ENCODE measurements at places on chromosomes 3 and 15.

GRCh38 chr15:78739996-78740903 lies 71.0 kb downstream of the ADAMTS7 start:
- DNase-seq = peak; percentile 97

GRCh38 chr3:16067837-16068471 lies 106.5 kb upstream of the GALNT15 start:
- DNase-seq = peak; percentile 30

DNA sequence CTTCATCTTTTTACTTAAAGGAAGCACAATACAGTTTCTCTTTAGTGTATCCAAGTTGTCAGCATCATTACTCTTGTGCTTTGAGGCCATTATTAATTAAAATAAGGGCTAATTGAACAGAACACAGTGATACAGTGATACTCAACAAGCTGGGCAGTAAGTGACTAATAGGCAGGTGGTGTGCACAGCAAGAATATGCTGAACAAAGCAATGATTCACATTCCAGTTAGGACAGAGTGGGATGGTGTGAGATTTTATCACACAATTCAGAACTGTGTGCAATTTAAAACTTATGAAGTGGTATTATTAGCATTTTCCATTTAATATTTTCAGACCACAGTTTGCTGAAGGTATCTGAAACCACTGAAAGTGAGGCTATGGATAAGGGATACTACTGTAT lies 116.9 kb downstream of the PLOD2 start:
- no peak for DNase-seq

- no peak for DNase-seq
Observed at GRCh38 chr15:63896336-63897115, 62.8 kb upstream of the HERC1 start.

DNA sequence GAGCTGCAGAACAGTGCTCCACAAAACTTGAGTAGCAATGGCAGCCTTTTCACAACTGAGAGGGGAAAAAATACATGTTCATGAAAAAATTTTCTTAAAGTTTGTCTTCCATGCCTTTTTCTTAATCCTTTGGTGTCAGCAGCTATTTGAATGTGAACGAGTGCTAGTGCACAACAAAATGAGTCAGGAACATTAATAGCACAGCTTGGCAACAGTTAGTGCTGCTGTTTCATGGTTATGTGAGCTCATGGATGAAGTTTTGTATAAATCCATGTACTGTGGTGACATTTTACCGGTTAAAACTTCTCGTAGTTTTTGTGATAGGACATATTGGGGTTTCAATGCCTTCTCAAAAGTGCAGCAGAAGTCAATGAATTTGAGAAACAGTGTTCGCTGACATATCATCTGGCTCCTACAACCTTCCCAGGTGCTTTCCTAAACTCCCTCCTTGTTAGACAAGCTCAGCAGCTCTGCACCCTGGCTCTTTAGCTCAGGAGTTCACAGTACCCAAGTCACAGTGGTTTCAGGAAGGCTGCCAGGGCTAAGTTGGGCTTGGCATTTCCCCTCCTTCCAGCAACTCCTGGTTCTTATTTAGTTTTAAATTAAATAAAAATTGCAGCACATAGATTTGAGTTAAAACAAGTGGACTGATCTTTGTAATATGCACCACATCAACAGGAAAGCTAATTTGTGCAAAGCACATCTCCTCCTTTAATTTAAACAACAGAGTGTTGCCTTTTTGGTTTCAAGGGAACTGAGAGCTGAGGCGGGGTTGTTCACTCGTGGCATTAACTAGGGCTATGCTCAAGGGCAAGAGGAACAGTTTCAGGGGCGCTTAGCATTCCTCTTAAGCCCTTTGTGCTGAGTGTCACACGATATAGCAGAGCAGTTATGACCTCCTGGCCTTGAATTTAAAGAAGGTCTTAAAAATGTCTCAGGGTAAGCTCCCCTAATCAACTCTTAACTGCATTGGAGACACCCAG lies 362.8 kb downstream of the CHST2 start:
- DNase-seq = no peak

DNA sequence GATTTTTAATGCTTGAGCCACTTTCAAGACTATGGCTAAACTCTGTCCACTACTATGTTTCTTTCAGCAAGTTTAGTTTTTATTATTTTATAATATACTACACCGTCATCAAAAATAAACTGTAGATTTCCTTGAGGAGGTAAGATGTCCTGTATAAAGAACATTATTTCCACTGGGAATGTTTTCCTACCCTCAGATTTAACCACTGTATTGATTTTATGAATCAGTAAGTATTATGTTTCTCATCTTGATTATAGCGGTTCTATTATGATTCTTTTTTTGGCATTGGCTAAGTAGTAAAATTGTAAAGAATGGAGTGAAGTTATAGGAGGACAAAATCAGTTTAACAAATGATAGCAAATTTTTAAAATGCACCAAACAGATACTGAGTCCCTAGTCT lies 44.4 kb downstream of the ADAM10 start:
- no peak for DNase-seq

DNA sequence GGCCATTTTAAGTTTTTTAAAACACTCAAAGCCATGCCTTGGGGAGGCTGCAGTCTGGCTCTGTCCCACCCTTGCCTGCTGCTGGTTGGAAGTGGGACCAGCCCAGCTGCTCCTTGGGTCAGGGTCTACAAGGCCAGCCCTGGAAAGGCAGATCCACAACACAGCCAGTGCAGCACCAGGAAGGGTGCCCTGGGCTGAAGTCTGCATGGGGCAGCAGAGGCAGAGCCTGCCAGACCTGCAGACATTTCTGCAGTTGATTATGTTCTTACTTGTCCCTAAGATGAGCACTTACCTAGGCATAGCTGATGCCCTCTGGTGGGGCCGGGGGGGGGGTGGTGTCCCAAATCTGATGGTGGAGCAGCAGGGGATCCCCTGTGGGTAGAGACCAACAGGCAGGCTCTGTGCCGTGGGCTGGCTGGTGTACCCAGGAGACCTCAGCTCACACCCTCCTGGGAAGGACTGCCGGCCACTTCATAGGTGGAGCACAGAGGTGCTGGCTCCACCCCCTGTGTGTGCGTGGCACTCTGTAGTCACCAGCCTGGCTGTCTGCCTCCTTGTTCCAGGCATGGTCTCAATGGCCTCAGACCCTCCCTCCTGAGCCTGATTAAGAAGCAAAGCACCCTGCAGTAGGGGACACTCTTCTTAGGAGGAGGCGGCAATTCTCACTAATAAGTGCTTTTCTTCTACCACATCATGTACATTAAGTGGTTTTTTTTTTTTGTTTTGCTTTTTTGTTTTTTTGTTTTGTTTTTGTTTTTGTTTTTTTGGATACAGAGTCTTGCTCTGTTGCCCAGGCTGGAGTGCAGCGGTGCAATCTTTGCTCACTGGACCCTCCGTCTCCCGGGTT lies 97.4 kb upstream of the KLF13 start:
- no peak for DNase-seq

GRCh38 chr3:184440151-184440550 lies 60.3 kb downstream of the CHRD start:
- DNase-seq = no peak

GRCh38 chr15:38035701-38036100 lies 101.3 kb downstream of the TMCO5A start:
- DNase-seq = no peak

- DNase-seq = peak; percentile 76
Observed at GRCh38 chr3:78645628-78646310, 1122.0 kb downstream of the ROBO1 start.

GRCh38 chr15:83927704-83928391 lies 273.9 kb downstream of the ADAMTSL3 start:
- no peak for DNase-seq

- DNase-seq = no peak
Observed at GRCh38 chr15:78831229-78832207, 20.3 kb upstream of the ADAMTS7 start.

- peak; percentile 36 for DNase-seq
Observed at GRCh38 chr3:90005281-90005847, 897.9 kb downstream of the EPHA3 start.

DNA sequence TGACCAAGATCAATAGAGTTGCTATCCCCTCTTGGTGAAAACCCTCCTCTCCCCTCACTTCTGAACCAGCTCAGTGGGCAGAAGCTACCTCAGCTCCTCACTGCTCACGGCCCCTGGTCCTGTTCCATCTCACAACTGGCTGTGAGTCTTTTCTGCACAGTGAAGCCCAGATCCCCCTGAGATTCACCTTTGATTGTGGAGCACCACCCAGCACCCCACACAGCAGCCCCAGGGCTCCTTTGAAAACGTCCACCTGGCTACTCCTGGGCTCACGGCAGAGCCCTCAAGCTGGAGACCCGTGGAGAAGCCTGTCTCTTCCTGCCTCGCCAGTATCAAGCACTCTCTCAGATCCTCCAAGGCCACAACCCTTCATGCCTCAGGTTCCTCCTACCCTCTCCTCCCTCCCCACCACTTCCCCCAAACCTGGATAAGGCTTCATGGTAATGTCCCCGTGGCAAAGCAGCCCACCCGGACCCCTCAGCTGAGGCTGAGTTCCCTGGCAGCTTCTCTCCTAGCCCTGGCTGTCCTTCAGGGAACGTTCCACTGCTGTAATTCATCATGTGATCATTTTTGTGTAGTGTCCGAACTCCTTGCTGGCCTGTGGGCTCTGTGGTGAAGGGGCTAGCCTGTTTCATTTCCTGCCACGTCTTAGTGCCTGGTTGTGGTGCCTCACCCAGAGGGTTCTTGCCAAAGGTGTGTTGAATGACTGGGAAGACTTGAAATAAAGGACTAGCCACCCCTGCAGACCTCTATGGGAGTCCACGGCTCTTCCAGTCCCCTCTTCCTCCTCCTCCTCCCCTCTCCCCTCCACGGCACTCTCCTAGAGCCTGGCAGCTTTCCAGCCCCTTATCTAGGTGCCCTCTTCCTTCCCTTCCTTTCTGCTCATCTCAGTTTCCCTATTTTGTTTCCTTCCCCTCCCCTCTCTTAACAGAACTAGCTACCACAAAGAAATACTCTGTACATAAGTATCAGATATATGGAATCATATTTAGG lies 44.5 kb downstream of the KY start:
- no peak for DNase-seq

GRCh38 chr3:30535525-30535924 lies 70.9 kb upstream of the TGFBR2 start:
- DNase-seq = no peak

DNA sequence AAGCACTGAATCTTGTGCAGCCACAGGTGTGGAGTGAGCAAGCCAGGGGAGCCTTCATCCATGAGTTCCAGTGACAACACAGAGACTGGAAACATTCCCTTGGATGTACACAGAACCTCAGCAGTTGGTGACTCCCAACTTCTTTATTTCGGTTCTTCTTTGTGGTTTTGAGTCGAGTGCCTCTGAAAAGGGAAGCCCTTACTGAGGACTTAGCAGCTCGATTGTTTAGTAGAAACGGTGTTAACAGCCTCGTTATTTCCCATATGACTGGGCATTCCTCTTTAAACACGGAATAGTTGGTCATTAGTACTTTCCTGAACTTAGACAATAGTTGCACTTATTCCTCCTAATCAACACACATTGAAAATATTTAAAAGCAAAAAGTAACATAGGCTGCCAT lies 7.7 kb downstream of the SLCO3A1 start:
- DNase-seq = no peak

GRCh38 chr3:98388147-98388546 lies 2.3 kb upstream of the OR5K3 start:
- no peak for DNase-seq

DNA sequence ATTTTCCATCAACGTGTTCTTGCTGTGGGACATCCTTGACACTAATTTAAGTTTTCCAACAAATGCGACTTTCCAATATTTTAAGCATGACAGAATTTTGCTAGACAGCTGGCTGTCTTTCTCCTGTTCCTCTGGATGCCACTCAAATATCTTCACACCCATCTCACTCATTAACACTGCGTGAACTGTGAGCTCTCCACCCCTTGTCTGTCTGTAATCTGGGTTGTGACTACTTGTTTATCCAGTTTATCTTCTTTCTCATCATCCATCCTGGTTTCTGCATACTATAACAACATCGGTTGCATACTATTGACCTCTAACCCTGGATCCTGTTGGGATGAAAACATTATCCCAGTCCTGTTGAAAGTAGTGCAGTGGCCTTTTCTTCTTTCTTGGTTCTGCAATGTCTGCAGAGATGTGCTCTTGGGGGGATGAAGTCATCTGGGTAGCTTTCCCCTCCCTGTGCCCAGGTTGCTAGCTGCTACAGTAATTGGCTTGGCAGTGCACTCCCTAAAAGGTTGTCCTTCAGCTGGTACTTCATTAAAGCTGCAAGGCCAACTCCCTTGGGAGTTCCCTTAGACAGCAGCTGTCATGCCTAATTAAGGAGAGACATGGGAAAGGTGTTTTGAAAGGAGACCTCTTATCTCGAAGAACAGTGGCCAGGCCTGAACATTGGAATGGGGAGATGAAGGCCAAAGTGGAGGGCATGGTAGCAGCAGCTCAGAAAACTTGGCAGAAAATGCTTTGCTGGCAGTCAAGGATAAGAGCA lies 24.7 kb downstream of the KAT2B start:
- DNase-seq = no peak

GRCh38 chr3:147775816-147776530 lies 366.8 kb downstream of the ZIC1 start:
- no peak for DNase-seq

DNA sequence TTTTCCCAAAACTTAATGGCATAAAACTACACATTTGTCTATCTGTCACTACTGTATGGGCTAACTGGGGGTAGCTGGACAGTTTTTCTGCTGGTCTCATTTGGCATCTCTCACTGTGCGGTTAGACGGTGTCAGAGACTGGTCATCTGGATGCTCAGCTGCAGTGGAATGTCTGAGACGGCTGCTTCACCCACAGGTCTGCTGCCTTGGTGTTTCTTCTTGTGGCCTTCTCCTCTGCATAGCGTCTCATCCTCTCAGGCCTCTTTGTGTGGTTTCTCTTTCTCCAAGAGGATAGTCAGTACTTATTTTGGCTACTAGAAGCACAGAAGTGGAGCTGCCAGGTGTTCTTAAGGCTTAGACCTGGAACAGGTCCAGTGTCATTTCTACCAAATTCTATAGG lies 35.9 kb upstream of the GOLGA6L9 start:
- DNase-seq = no peak

DNA sequence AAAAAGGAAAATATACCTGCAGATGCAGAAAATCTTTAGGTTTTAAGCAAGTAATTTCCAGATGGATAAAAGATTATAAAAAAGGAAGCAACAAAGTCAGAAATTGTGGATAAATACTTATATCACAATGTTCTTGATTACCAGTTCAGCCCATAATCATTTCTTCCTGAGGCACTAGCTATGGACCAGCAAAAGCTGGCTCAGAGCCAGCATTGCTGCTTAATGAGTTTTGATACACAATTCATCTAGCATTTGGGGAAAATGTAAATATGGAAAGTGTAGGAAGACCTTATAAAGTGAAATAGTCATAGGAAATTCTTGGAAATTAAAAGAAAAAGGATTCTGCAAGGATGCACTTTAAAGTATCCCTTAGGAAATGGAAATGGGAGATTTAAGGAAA lies 168.3 kb upstream of the GBE1 start:
- DNase-seq = peak; percentile 25

DNA sequence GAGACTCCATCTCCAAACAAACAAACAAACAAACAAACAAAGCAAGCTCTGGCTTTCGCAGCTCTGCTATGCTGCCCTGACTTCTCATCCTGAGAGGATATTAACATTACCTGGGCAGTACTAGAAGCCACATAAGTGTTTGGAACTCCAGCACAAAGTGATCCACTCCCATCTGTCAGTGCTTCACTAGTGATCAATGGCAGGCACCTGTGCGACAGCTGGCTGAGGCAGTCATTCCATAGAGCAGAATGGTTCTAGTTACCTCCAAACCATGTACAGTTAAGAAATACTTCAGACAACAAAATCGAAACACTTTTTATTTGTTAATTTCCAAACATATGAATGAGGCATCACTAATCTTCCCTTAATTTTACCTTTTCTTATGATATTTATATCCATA lies 2.8 kb upstream of the MB21D2 start:
- DNase-seq = no peak
